ENCODE measurements at places on chromosomes 5 and 9. TPM values are rescaled to one million over a fixed set of nuclear protein-coding genes. Genes with fewer than 3 reads are reported as not detected.

GRCh38 chr5:152907488-152908245, 502.6 kb upstream of the NMUR2 start:
- DNase-seq, result no peak

DNA sequence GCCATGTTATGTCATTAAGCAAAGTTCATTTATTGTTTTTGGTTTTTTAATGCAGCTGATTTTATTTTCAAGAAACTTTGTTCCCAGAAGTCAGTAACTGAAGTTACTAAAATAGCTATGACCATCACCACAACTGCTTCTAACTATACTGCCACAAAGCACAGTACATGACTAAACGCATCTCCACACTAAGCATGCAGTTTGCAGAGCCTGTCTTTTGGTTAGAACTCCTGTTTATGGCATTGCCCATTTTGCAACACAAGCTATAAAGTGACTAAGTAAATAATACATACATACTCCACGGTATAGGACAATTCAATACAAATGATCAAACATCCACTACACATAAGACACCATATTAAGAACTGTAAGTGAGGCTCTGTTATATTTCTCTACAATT, 109.7 kb downstream of the MLLT3 start:
- DNase-seq, result no peak

DNA sequence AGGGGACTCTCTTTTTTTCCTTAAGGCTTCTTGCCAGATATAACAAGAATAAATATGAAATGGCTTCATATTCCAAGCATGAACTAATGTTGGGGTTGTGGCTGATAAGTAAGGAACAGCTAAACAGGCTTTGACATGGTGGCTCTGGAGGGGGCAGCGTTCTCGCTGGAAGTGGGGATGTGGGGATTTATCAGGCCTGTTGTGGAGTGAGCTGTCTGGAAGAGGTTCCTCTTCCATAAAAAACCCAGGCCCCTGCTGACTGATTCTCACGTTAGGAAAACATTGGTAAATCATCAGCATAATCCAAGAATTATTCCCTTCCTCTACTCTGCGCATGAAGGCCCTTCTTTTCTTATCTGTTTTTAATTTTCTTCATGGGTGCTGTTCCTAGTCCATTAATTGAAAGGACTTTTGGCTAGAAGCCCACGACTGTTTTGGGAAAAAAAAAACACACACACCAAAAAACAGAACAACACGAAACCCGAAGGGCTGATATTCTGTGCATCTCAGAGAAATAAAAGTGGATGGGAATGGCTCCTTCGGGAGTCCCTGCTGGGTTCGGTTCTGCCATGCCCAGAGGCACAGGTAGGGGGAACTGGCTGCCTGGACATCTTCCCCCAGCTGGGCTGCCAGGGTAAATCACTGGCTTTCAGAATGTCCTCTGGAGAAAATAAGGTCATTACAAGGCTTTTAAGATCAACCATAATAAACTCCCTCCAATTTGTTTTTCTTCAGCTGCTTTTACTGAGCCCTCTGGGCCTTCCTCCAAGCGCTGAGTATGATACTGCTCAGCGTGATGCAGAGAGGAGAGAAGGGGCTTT, 297.0 kb downstream of the SLIT3 start:
- DNase-seq, result peak; percentile 12

DNA sequence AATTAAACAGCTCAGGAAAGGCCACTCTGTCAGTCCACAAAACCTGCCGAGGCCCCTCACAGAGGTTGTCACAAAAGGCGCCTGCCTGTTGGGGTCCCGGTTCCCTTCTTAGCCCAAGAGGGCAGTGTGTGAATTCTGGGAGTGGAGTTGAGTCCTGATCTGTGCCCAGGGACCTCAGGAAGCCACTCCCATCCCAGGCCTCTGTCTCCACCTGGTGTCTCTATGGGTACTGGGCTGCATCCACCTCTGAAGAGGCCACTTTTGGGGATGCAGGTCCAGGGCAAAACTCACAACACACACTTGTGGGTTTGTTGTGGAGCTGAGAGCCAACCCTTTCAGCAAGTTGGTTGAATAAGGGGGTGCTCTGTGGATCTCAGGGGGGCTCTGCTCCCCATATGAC, 74.3 kb upstream of the STXBP1 start:
- DNase-seq, result no peak

GRCh38 chr9:3873818-3874217, 348.0 kb upstream of the RFX3 start:
- no peak for DNase-seq

DNA sequence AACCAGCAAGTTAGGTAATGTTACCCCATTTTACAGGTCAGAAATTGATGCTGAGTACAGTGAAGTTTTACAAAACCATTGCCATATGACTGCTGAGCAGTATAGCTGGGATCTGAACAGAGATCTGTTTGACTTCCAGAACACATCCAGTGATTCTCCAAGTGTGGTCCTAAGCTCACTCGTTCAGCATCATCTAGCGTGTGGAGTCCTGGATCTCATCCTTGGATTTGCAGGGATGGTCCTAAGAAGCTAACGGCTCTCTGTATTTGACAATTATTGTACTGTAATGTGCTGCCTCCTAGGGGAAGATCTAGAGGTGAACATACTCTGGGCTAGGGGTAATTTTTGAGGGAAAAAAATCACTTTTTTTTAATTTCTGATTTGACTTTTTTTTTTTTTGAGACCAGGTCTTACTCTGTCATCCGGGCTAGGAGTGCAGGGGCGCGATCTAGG, 1.4 kb downstream of the SLC26A2 start:
- DNase-seq, result no peak

- DNase-seq, result peak; percentile 32
Observed at GRCh38 chr5:54834121-54834842, 151.1 kb downstream of the ESM1 start.

- DNase-seq, result no peak
Observed at GRCh38 chr9:34369636-34370035, 7.1 kb downstream of the MYORG start.

GRCh38 chr5:16559702-16560101, 57.1 kb downstream of the RETREG1 start:
- DNase-seq, result no peak

GRCh38 chr5:127934791-127935256, 148.7 kb upstream of the SLC12A2 start:
- peak; percentile 53 for DNase-seq

DNA sequence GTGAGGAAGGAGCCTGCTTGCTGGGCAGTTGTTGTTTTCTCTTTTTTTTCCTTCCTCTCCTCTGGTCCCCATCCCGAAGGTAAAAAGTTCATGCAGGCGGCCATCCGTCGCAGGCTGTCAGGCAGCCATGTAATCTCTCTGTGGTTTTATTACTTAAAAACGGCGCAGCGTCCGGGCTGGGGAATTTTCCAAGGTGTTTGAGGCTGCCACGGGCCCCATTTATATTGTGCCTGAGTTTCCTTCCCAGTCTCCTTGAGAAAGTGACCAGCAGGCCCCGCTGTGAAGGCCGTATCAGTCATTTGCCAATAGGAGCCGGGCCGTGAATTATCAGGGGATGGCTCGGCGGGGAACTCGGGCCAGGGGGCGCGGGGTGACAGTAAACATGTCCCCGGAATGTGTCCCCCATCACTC, 289.7 kb downstream of the PBX3 start:
- no peak for DNase-seq

- DNase-seq, result peak; percentile 34
Observed at GRCh38 chr5:88509403-88509802, 240.8 kb upstream of the TMEM161B start.

DUSP1 gene
- 197 TPM for polyA plus RNA-seq

ADAMTS16 gene
- 1.2 TPM for polyA plus RNA-seq

ENTREP1 gene
- 7.3 TPM for polyA plus RNA-seq

TMEFF1 gene
- polyA plus RNA-seq, result 2.4 TPM

All from large intestine (tissue), 12 donors.